LHCN-M2 (cell line): ENCODE measurements at places on chromosomes 7 and 10. TPM values are rescaled to one million over a fixed set of nuclear protein-coding genes. Genes with fewer than 3 reads are reported as not detected.

POR gene
- total RNA-seq: 97.7 and 122 TPM in 2 replicates

FEZF1 gene
- total RNA-seq: 0.06 TPM in 1 of 2 replicates, not detected in the other

GPR37 gene
- total RNA-seq: not detected in 2 replicates

GRCh38 chr10:118439824-118440223 lies 97.7 kb upstream of the FAM204A start:
- DNase-seq: no peak

GRCh38 chr7:28433699-28434219 lies 21.4 kb downstream of the CREB5 start:
- no peak for DNase-seq

GRCh38 chr7:77838929-77839491 lies 40.4 kb downstream of the PHTF2 start:
- DNase-seq: no peak

- no peak for DNase-seq
Measured at GRCh38 chr7:31249671-31250070, 90.9 kb downstream of the NEUROD6 start.

- no peak for DNase-seq
Measured at GRCh38 chr7:157700231-157701005, 363.6 kb downstream of the DNAJB6 start.

DNA sequence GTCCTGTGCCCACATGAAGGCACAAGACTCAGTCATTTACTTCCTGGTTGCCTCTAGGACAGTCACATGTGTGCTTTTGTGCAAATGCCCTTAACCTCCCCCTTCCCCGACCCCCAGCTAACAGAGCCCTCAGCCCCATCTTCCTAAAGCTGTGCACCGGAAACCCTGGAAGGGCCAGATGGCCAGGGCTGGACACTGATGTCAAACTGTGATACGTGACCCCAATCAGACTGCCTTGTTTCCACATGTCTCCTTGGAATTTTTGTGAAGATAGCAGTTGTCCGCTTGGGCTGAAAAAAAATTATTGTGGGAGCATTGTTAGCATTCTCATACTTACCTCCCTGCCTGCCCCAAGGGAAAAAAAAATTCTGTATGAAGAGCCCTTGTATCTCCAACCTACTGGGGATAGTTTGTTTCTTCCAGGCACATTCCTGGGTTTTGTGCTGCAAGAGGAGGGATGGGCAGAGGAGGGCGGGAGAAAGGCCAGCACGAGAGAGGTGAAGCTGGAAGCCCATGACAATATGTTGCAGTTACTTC lies 17.0 kb upstream of the ADAM12 start:
- no peak for DNase-seq

GRCh38 chr7:27762062-27762461 lies 22.1 kb downstream of the TAX1BP1 start:
- DNase-seq: no peak

GRCh38 chr10:102009801-102010425 lies 46.1 kb downstream of the ARMH3 start:
- peak; percentile 90 for DNase-seq

- DNase-seq: peak; percentile 99
Measured at GRCh38 chr7:75966190-75966961, 28.0 kb downstream of the TMEM120A start.

DNA sequence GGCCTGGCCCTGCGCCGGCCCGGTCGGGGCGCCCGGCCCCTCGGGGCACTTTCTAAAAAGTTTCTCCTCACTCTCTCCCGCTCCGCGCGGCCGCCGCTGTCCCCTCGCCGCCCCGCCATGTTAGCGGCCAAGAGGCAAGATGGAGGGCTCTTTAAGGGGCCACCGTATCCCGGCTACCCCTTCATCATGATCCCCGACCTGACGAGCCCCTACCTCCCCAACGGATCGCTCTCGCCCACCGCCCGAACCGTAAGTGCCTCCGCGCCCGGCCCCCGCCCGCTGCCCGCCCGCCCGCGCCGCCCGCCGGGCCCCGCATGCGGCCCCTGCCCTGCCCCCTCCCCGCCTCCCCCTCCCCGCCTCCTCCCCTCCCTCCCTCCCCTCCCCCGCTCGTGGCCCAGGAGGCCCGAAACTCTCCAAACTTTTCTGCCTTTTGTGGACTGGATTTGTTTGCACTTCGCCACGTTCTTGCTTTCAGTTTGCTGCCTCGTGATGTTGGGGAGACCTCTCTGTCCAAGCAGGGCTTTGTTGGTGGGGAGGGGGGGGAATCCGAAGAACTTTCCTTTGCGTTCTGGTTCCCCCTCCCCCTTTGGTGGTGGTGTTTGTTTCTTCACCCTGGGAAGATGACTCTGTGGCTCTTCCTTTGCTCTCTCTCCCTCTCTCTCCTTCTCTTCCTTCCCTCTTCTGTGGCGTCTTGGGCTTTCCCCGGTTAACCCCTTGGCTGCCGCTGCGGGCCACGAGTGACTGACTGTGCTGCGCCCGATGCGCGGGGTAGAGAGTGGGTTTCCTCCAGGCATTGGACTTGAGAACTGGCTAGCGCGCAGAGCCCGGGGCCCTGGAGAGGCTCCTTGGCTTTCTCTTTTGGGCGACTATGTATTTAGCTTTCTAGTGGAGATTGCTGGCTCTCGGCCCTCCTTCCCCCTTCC lies 1.6 kb downstream of the TCF7L2 start:
- DNase-seq: peak; percentile 81

GRCh38 chr7:151936207-151936606 lies 20.0 kb upstream of the GALNTL5 start:
- DNase-seq: no peak

- no peak for DNase-seq
Measured at GRCh38 chr10:113843972-113844485, 9.9 kb downstream of the DCLRE1A start.
